ENCODE measurements at places on chromosomes 7 and 10.

DNA sequence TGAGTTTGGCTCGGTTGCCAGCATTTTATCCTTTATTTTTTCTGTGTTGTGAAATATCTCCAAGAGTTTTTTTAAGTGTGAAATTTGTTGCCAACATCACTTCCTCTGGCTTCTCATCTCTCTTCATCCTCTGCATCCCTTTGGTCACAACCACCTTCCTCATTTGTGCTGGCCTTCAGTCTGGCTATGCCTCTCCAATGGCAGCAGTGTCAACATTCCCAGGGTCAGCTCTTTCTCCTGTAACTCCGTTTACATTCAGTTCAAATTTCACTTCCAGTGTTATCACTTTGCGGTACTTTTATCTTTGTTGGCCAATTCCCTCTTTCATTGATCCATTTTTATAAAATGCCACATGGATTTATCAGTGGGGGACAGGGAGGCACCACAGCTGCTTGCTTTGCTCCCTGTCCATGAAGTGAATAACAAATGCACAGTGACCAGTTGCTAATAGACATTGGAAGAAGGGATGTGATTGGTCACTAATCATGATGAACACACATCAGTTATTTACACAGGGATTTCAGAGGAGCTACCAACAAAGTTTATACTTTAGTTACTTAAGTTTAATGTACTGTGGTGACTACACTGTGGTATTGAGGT, 311.4 kb upstream of the LRGUK start:
- peak; percentile 20 for DNase-seq

DNA sequence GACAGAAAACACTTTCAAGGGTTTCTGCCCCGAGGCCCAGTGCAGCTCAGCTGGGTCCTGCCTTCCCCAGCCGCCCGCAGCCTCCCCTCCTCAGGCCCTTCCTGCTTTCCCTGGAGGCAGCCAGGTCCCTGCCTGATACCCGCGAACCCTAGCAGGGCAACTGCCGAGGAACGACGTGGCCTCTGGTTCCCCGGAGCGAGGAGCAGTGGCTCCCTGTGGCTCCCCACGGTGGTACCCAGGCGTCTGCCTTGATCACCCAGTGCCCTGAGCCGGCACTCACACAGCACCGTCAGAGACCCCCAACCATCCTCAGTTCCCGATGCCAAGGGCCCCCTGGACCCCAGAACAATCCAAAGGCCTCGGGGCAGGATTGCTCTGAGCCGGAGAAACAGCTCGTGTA, 58.3 kb downstream of the CFAP46 start:
- no peak for DNase-seq

GRCh38 chr7:2437136-2437535, 33.7 kb downstream of the CHST12 start:
- DNase-seq, result no peak

DNA sequence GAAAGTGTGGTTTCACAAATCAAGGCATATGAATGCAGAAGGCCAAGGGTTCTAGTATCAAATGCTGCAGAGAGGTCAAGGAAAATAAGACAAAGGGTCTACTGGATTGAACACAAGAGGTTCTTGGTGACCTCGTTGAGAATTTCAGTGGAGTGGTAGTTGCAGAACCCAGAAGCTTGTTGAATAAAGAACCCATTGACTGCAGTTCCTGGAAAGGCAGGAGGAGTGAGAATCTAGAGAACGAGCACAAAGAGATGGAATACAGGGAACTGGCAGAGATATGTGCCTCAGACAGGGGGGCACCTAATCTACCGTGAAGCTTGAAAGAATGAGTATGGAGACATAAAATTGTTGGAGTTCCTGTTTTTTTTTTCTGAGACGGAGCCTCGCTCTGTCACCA, 3.5 kb upstream of the SEPTIN7 start:
- no peak for DNase-seq

GRCh38 chr10:47035171-47035818, 124.1 kb downstream of the PTPN20 start:
- DNase-seq, result no peak

DNA sequence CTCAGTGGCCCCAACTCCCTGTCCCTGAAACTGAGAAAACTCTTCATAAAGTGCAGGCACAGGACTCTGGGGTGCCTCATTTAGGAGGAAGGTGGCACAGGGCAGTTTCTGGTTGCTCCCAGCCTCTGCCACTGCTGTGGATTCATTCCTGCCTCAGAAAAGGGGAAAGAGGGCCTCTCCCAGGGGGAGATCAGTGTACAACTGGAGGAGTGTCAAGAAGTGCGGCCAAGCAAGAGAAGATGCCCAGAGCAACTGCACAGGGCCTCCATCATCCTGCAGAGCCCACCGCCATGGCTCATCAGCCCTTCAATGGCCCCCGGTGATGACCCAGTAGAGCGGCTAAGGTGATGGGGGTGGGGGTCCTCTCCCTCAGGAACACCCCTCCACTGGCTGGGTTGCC, 150.3 kb downstream of the PLXNA4 start:
- no peak for DNase-seq

DNA sequence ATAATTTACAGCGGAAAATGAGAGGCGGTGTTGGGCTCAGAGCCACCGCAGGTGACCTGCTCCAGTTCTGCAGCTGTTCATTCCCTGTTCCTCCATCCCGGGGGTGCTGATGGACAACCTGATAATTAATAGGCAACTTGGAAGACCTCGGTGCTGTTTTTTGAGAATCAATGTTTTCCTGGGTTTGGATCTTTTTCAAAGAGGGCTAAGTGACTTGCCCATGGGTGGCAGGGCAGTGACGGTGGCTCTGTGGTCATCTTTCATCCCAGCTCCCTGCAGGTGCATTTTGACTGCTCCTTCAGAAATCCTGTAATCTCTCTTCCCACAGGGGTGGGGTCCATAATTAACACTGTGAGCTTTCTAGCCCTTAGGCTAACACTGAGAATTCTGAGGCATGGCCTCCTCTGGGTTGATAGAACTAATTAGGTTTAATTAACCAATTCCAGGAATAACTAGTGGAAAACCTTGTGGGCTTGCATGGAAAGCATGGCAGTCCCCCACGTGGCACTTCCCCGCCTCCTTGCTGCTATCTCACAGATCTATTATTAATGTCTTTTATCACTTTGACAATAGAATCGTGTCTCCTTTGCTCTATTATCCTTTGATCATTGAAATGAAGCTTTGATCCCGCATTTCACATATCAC, 217.9 kb downstream of the GLRX3 start:
- DNase-seq, result no peak

DNA sequence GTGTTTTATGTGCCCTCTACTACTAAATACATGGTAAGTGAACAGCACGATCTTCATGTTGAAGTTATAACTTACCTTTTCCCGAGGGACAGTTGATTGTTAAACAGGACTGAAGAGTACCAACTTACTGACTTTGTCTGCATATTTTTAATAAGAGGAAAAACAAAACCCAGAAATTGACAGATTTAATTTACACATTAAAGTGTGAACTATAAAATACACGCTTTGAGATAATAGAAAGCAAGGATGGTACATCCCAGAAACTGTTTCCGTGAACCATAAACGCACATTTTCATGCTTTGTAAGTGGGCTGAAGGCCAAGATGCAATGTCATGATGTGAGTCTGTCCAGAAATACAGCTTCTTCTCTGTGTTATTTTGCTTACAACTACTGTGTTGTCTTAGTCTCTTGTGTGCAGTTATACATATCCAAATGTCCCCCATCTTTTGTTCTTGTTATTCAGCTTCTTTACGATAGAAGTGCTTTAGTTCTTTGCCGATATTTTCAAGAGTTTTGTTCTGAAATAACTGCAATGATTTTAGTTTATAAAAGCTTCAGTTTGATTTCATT, 190.1 kb downstream of the MLLT10 start:
- DNase-seq, result no peak

DNA sequence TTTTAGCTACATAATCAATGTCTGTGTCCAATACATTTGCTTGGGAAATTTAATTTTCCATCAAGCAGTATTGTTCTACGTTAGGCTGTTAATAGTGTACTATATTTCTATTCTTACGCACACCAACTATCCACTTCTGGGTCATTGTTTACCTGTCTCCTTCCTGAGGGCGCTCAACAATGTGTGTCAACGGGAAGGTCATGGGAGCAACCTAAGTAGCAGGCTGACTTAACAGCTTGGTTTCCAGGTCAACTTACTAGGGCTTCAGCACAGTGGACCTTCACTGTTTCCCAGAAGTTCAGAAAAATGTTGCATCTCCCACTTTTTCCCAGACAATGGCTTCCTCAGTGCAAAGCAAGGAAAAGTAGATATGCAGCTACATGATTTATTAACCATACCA, 13.7 kb downstream of the THSD7A start:
- DNase-seq, result no peak

GRCh38 chr7:83306502-83306901, 143.8 kb upstream of the PCLO start:
- no peak for DNase-seq

DNA sequence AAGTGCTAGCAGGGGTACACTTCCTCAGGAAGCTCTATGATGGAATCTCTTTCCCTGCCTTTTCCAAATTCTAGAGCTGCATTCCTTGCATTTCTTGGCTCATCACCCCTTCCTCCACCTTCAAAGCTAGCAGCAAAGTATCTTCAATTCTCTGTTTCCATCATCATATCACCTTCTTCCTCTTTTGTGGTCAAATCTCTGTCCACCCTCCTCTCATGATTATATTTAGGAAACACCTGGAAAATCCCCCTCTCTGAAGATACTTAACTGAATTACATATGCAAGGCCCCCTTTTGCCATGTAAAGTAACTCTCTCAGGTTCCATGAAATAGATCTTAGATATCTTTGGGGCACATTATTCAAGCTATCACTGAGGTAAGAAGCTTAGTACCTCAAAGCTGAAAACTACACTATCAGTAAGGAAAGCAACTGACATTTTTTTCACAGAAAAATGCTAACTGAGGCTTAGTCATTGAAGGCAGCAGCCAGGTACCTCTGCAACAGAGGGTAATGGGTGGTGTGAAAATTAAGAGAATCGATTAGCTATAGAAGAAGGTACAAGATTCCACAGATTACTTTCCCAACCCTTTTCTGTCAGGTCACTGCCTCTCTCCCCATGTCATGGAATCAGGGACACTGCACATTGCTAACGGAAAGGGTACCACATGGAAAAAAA, 197.3 kb downstream of the MACC1 start:
- DNase-seq, result no peak

DNA sequence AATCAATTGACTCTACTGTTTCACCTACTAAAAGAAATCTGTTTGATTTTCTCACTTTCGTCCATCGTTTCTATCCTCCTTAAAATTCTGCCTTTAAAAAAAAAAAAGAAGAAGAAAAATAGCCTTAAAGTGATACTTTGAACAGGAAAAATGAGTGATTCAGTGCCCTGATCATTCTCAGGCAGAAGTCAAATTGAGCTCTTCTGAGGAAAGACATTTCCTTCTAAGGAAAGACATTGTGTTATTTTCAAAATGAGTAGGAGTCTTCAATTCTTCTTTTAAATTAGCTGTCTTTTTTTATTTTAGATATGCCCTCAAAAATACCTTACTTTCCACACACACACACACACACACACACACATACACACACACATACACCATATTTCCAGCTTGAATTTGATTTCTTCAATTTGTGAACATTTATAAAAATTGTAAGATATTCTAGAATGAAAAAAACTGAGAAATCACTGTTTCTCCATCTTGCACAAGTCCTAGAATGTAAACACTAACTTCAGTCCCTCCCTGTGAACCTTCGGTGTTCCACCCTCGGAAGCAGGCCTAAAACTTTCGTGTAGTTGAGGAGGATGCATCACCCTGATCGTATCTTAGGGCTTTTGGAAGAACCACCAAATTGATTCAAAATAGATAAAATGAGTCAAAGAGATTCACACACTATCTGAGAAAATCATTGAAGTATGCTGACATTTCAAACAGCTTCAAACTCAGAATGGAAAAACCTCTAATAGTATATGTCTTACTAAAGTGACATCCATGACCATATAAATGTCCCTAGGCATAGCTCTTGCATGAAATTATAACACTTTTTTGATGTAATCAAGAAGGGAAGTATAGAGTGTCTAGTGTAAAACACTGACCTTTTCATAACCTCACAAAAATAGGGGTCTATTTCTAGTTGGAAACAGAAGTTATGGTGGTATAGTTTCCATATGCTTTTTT, 270.8 kb downstream of the GATA3 start:
- no peak for DNase-seq

DNA sequence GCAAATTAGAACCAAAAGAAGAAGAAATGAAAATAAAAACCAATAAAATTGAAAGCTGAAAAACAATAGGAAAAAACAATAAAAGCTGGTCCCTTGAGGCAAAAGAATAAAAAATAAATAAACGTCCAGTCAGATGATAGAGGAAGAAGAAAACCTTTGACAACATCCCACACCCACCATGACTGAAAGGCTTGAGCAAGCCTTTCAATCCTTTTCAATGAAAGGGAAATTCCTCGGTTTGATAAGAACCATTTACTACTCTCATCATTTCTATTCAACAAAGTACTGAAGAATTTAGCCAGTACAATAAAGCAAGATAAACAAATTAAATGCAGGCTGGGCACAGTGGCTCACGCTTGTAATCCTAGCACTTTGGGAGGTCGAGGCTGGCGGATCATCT, 3.8 kb downstream of the SLC25A40 start:
- no peak for DNase-seq

DNA sequence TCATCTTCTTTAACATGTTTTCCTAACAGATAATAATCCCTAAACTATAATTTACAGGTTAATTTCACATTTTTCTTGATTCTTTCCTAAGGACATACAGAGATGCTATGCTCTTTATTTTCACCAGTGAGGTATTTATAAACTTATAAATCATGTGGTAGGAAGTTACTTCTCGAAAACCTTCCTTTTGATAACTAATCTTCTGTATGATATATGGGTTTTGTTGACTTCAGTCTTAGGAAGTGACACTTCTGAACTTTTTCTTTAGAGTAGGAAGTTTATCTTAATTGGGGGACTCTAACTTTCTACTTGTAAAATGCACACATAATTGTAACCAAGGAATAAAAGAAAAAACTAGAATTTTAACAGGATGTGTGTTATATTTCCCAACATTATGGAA, 9.8 kb upstream of the PNPLA8 start:
- no peak for DNase-seq

GRCh38 chr10:16905320-16905719, 88.1 kb upstream of the RSU1 start:
- no peak for DNase-seq

GRCh38 chr7:142868986-142869415, 14.1 kb downstream of the EPHB6 start:
- DNase-seq, result no peak

GRCh38 chr7:91266689-91267090, 2.5 kb downstream of the FZD1 start:
- DNase-seq, result no peak

DNA sequence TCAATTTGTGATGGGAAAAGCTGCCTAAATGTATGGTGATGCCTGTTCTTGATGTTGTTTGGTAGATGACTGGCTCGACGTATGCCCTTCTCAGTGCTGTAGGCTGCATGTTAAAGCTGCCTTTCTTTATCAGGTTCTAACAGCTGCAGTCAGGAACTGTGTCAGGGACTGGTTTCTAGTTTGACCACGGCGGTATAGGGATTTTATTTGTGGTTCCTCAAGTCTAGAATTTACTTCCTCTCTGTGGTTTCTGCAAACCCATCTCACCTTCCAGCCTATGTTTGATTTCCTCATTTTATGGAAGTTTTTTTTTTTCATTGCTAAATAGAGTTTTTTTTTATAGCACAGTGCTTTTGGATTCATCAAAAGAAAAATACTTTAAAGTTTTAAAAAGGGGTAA, 26.5 kb downstream of the LMTK2 start:
- DNase-seq, result no peak

Data from AG04450 (cell line).